Activated CD4-positive, alpha-beta T cell treated with anti-CD3 and anti-CD28 coated beads, Interleukin-2, amount 10 ng/mL, durations not matched to agents 7 days and 5 days (primary cell): ENCODE measurements at places on chromosomes 7 and 10.

DNA sequence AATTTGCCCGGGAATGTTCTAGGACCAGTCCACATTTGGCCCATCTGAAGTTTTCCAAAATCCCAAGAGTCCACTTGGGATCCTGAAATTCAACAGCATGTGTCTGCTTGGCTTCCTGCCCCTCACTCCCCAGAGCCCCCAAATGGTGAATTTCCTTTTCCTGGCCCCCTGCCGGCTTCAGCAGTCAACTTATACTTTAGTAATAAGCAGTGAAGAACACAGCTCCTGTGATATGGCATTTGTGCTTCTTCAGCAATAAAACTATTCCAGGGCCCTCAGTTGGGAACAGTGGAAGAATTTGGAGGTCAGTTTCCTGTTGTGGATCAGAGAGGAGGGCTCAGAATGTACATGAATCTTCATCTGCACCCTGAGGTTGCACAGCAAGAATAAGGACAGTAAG is 51.1 kb downstream of the PRF1 start:
- DNase-seq, result no peak

DNA sequence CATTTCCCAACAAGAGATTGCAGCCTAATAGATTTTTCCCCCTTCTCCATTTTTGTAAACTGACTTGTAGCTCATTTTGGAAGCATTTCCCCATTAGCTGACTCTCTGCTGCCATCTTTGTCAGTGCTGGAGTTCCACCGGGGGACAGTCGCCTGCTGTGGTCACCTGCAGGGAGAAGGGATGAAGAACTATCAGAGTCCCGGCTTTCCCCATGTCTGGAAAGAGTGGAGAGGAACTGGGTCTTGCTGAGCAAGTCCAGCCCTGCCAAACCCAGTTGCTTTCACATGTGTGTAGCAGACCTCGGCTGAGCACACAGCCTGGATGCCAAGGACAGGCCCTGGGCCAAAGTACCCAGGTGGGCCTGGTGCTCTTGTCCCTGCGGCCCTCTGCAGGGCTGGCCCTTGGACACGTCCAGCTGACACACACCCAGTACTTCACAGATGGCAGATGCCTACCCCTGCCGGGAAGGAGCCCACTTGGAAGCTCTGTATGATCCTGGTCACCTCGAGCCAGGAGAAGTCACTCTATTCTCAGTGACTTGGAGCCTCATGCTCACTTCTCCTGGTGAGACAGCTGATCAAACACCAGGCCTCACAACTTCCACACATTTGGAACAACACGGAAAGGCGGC is 157.3 kb upstream of the NPVF start:
- DNase-seq, result no peak

DNA sequence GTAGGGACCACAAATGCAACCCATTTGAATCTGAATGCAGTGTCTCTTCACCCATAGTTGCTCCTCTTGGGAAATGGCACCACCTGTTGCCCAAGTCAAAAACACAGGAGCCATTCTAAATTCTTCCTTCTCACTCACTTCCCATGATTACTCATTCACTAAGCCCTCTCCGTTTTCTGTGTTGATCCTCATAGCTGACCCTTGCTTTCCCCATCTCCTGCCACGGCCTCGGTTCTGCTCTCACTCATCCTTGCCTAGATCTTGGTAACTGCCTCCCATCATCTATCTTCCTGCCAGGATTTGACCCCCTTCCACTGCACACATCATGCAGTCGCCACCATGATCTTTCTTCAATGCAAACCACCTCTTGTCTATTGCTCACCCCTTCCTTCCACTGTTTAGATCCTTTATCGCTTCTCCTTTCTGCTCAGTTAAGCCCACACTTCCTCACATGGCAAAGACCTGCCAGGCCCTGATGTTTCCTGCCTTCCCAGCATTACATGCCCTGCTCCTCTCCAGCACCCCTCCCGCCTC is 19.0 kb upstream of the CPN1 start:
- no peak for DNase-seq

DNA sequence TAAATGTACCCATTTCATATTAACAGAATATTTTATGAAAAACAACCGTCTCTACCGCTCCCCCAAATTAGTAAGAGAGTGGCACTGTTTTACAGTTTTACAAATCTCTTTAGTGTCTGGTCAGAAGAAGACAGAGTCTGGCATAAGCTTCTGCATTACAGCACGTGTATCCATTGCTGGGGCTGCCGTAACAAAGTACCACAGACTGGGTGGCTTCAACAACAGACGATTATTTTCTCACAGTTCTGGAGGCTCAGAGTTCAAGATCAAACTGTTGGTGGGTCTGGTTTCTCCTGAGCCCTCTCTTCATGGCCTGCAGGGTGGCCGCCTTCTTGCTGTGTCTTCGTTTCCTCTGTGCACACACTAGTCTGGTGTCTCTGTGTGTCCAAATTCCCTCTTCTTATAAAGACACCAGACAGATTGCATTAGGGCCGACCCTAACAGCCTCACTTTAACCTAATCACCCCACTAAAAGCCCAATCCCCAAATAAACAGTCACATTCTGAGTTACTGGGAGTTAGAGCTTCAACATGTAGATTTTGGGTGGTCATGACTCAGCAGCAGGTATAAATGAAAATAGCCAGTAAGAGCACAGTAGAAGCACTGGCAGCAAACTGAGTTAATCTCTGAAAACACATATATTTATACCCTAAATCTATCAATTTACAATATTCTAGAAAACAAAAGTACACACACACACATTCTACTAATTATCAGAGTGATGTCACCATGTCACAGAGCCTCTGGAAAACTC is 4.0 kb upstream of the SPOCK2 start:
- DNase-seq, result no peak

DNA sequence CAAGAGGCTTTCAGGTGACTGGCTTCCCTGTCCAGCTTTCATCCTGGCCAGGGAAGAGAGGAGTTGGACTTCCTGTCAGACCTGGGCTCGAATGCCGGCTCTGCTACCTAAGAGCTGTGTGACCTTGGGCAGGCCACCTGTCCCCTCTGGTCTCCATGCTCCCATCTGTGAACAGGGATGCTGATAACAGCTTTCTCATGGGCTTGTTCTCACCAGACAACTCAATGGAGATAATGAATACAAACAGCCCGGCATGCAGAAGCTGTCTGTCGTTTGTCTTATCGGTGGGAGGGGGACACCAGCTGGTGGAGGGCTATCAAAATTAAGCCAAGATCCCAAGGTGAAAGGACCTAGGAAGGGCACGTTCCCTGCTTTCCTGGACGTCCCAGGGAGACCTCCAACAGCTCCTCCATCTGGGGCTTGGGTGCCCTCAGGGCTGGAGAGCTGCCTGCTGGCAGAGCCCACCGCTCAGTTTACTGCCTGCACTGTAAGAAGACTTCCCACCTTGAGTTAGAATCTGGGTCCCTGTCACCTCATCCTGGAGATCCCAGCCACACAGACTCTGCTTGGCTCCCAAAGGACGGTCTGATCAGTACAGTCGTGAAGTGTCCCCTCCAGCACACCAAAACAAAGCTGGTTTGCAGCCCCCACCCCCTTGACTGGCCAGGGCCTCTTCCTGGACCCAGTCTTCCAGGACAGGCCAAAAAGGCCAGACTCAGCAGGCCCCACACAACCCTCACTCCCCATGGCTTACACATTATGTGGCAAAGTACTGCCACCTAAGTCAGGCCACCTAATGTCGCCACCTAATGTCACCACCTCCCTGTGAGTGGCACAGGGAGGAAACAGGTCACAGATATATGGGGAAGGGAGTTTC is 40.9 kb downstream of the PPIF start:
- DNase-seq, result no peak

DNA sequence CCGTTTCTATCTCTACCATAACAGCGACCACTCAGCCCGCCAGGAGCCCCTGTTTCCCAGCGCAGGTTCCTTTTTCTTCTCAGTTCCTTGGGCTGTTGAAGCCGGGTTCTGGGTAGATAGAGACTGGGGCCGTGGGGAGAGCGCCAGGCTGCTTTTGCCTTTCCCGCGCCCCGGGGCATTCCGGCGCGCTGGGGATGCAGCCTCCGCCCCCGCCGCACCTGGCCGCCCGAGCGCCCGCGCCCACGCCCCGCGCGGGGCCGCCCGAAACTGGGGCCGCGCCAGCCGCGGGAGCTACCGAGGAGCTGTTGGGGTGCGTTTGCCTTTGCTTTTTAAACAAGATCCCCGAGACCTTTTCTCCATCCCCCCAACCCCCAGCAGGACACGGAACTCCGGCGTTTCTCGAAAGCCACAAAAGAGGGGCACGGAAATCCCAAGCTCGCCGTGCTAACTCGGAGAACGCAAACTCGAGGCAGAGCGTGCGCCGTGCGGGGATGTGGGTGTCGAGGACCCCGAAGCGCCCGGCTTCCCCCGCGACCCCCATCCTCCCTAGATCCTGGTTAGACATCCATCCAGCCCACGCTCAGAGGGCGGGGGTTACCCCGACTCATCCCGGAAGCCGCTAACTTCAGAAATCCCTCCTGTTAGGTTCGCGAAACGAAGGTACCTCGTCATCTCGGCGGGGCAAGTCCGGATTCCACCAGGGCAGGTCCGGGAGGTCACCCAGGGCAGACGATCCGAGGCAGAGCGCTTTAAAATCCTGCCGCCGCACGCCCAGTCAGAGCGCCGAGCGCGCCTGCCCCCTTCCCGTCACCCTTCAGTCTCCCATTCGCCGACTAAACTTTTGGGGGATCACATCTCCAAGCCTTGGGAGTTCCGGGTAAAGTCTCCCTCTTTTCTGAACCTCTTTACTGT is 1.0 kb downstream of the GRM8 start:
- DNase-seq, result no peak

DNA sequence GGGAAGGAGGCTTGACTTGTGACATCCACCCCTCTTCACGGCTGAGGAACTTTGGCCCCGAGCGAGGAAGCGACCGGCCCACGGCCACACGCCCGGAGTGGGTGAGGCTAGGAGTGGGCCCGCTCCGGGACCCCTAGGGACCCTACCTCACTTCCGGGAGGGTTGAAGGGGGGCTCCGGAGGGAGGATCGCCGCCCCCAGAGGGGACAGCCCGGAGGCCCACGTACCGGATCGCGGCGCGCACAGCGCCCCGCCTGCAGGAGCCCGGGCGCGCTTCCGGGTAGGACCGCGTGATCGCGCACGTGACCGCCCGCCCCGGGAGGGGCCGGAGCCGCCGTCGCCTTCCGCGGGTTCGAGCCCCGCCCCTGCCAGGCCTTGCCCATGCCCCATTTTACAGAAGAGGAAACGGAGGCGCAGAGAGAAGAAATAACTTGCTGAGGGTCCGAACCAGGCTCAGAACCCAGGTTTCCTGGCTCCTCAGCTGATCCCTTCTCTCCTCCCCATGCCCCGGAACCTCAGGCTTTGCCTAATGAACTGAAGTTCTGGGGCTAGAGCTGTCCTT is at the start of gene HPS1:
HPS1 (minus strand) TSS at position 275 of the 561 bp plus-strand sequence. CDS start 3,695 bp downstream, outside the sequence.
- DNase-seq, result peak; percentile 83

DNA sequence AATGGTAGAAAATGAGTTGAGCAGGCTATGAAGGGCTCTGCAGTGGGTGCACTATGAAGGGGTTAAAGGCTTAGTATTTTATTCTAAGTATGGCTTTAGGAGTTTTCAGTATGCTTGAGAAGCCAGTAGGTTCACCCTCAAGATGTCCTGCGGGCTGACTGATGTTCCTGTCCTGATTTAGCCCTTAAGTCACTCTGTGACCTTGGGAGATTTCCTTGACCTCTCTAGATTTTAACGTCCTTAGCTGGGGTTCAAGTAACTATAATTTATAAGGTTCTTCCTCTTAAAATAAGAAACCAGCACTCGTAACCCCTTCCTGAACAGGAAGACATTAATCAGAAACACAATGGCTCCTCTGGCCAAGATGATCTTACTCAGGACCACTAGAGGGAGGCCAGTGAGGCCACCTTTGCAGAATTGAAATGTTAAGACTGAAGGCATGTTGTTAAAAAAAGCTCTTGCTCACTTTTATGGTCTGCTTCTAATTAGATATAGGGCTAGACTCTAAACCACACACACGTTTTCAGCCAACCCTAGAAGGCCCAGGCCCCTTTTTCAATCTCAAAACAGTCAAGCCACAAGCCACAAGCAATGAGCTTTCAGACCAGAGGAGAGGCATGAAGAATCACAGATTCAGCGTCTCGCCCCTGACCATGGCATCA is 41.9 kb downstream of the CDK1 start:
- no peak for DNase-seq

GRCh38 chr7:22587322-22587721 is 87.3 kb upstream of the STEAP1B start:
- DNase-seq, result no peak

DNA sequence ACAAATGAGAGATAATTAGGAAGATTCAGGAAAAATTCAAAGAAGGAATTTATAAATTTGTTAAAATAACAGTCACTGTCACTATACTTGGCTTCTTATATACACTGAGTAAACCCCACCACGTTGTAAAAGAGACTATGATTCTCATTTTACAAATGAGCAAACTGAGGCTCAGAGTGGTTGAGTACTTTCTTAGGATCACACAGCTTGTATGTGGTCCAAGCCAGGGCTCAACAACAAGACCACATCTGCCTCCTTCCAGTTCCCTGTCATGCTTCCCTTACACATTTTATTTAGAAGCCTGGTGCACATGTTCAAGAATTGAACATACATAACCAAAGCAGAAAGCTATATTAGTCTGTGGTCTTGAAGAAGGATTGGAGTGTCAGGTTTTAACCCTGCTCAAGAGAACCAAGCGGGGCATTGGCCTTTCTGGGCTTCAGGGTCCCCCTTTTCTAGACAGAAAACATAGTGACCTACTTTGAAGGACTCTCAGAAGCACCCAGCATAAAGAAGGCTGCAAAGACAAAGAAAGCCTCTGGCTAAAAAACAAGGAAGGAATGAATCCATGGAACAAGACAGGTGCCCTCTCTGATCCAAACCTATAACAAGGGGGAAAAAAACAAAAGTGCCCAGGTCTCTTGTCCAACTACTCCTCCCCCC is 846 bp downstream of the MRLN start:
- no peak for DNase-seq

GRCh38 chr10:126972635-126973414 is 67.6 kb downstream of the DOCK1 start:
- DNase-seq, result no peak

DNA sequence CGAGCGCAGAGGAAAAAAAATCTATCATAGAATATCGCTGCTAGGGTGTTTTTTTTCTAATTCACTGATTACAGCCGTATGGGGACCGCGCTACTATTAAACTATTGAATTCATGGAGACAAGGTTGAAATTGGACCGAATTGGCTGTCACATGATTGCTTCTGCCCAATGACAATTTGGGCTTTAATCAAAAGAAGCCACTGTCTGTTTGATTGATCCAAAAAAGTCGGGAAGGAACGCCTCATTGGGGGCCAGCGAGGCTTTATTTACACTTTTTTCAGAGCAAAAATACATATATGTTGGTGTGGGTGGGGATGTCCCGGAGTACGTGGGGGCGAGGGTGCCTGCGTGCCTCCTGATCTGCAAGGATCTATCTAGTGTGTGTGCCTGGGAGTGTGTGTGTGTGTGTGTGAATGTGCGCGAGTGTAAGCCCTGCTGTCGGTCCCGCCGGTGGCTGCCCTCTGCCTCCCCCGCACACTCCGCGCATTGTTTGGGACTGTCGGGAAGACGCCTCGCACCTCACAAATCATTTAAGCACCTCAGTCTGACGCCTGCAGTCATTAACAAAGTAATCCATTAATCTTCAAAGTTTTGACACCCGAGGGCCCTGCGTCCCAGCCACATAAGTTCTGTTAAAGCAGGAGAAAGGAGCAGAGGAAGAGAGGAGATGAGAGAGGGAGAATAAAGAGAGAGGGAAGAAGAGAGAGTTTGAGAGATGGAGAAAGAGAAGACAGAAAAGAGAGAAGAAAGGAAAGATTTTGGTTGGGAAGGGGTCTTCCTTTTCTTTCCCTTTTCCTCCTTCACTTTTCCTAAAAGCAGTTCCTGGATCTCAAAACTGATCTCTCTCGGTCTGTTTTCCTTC is at the start of gene HOXA2:
HOXA2 (minus strand) TSS at position 103 of the 862 bp plus-strand sequence. CDS start 183 bp downstream, outside the sequence.
- DNase-seq, result no peak

- DNase-seq, result no peak
Observed at GRCh38 chr10:31961277-31962074, 32.8 kb upstream of the ARHGAP12 start.

- no peak for DNase-seq
Observed at GRCh38 chr7:101549734-101550133, 79.4 kb downstream of the MYL10 start.
